Renal cortical epithelial cell (primary cell): ENCODE measurements at places on chromosomes 7 and 10.

- DNase-seq, result no peak
These were observed 40.8 kb downstream of the RBM33 start for GRCh38 chr7:155685070-155685790.

- DNase-seq, result no peak
These were observed 1.8 kb upstream of the KEL start for GRCh38 chr7:142963993-142964392.

DNA sequence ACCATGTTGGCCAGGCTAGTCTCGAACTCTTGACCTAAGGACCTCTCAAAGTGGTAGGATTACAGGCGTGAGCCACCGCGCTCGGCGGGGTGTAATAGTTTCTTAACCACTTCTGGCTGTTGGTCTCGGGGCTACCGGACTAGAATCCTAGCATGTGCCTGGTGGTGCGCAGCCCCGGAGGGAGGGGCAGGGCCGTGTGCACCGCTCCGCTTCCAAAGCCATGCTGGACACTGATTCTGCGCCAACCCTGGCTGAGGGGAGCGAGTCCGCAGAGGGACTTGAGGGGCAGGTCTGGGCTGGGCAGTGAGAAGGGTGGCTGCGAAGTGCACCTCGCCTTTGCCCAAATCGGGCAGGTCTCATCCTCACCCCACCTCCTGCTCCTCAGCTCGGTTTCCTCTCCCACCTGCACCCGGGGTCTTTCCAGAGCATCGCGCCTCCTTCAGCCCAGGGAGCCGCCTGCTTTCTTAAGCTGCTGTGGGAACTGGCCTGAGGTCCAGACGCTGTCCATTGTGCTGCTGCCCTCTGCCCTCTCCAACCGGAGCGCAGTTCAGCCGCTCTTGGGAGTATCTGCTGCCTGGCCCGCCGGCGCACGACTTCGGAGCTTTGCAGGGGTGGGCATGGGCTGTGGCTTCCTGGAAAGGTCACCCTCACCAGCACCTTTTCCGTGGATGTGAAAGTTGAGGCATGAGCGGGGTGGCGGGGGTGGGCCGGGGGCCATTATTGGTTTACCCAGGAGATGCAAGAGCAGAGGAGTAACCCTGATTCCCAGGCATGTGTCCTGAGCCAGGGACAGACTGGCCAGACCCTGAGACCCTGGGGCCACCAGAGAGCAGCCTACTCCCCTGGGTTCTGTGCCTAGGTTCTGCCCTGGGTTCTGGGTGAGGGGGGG, 422.6 kb upstream of the NUPR2 start:
- DNase-seq, result no peak

- DNase-seq, result peak; percentile 38
These were observed 133.3 kb upstream of the KIF5B start for GRCh38 chr10:32189400-32190084.

- no peak for DNase-seq
These were observed 113.4 kb downstream of the REEP3 start for GRCh38 chr10:63634488-63635065.

DNA sequence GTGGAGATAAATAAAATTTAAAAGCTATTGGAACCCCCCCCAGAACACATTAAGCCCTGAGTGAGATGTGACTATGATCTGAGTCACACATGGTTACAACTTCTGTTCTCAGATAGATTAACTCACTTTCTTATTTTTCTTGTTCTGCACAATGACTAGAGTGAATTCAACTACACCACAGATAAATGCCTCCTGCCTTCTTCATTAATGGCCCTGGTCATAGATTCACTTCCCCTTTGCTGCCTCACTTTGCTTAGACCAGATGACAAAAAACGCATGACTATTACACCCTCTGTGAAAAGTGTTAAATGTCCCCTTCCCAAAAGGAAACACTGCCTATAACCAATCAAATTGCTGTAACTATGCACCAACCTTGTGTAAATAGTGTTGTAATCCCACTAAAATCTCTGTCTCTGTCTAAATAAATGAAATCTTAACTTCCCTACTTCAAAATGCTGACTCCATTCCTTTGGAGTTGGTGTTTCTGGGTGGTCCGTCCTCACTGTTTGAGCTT, 49.4 kb downstream of the AKR1D1 start:
- DNase-seq, result peak; percentile 98

DNA sequence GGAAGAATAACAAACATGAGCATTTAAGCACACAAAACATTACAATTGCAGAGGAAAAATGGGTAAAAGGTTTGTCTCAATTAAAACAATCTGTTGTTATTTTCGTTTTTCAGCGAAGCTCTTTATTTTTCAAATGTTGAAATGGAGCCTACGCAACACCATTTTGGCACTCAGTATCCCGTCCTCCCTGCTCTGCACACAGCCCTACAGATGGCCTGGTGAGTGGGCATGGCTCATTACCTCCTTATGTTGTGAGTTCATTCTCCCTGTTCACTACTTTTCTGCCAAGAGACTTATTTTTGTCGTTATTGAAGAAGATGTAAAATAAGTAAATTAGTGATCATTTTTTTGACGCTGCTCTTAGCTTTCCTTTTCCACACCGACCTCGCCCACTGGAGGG, 167.8 kb upstream of the CXCL12 start:
- DNase-seq, result no peak

GRCh38 chr7:27096768-27097514, 1.1 kb upstream of the HOXA1 start:
- DNase-seq, result no peak

DNA sequence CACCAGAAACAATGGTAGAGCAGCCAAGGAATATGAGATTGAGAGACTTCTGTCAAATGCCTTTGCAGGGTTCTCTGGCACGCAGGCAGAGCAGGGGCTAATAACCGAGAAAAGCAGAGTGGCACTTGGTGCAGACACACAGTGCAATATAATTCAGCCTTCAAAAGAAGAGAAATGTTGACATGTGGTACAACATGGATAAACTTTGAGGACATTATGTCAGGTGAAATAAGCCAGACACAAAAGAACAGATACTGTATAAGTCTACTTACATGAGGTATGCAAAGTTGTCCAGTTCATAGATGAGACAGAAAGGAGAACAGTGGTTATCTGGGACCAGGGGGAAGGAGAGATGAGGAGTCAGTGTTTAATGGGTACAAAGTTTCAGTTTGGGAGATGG, 41.8 kb downstream of the ITIH5 start:
- DNase-seq, result no peak

GRCh38 chr7:139915864-139916716, 87.0 kb downstream of the TBXAS1 start:
- peak; percentile 99 for DNase-seq

DNA sequence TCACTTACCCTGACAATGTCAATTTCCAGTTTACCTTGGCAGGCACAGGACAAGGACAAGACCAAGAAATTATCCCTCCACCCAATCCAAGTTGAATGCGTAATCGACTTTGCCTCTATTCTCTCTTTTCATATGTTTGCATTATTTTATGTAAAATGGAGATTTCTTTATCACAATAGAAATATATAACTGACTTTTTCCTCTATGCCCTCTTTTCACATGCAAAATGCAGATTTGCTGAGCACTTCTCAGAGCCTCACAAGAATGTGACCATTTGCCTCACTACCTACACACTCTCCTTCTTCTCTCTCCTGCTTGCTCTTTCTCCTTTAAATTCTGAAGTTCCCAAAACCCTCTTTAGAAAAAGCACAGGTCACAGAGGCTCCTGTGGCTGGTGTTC, 15.1 kb downstream of the CYP3A43 start:
- DNase-seq, result no peak

DNA sequence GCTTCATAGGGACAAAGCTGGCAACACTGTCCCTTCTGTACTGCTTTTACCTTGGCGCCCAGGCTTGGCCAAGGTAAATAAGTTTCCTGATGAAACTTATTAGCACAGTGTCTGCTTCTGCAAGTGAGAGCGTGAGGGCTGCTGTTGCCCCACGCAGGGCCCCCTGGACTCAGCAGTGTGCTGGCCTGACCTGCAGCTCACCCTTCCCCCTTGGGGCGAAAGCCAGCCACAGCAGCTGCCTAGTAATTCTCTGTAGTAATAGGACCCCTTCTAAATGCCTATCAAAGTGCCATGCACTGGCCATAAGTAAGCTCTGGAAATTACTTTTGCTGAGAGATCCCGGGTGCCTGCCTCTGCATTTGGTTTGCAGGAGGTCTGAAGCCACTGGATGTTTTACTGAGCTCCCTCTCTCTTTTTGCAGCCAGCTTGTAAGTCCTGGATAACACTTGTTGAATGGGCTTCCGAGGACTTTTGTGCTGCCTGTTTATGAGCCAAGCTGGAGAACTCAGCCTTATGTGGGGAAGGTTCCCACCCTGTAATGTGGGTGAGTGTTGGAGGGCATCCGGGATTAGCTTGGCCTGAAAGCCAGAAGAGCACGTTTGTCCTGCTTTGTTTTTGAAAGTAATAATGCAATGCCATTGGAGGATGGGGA, 293.9 kb downstream of the C7orf25 start:
- DNase-seq, result no peak

GRCh38 chr7:127151379-127151778, 101.4 kb downstream of the GRM8 start:
- no peak for DNase-seq

DNA sequence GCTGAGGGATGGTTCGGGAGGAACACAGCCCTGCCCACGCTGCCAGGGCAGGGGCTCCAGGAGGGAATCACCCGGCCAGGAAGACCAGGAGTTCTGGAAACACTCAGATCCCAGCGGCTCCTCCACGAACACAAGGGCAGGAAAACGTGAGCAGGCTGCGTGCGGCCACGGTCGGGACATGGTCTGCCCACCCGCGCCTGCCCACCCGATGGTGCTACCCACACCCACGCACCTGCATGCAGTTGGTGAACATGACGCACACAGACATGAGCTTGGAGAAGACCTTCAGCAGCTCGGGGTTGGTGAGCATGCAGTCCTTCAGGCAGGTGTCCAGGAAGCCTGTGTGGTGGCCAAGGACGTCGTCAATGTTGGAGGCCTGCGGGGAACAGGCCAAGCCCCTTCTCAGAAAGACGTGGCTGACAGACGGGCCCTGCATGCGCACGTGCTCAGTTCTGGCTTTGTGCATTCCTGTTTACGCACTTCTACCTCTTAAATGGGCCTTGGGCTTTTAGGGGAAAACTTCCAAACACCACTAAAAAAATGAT, 6.2 kb upstream of the ADAM8 start:
- DNase-seq, result no peak

- DNase-seq, result no peak
These were observed 3.4 kb upstream of the TCF7L2 start for GRCh38 chr10:112946649-112947048.

GRCh38 chr7:5333121-5334045, 50.6 kb downstream of the SLC29A4 start:
- no peak for DNase-seq

- DNase-seq, result peak; percentile 87
These were observed 8.2 kb downstream of the CLDN12 start for GRCh38 chr7:90411510-90411909.

DNA sequence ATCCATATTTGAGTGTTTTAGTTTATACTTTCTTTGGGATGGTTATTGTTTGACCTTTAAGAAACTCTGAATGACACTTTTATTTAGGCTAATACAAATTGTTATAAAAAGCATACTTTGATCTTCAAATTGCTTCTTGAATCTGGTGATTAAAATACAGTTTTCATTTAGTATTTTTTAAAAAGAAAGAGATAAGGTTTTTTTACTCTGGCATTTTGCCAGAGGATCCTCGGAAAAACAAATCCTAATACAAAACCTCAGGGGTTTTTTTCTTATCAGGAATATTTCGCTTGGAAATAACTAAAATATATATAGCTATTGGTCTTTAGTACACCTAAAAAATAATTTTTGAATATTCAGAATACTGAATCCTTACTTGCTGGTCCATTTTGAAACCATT, 17.0 kb downstream of the MIOS start:
- DNase-seq, result no peak

GRCh38 chr7:82594665-82595064, 151.1 kb upstream of the CACNA2D1 start:
- DNase-seq, result no peak

- no peak for DNase-seq
These were observed 388.6 kb upstream of the C7orf33 start for GRCh38 chr7:148201992-148202391.

DNA sequence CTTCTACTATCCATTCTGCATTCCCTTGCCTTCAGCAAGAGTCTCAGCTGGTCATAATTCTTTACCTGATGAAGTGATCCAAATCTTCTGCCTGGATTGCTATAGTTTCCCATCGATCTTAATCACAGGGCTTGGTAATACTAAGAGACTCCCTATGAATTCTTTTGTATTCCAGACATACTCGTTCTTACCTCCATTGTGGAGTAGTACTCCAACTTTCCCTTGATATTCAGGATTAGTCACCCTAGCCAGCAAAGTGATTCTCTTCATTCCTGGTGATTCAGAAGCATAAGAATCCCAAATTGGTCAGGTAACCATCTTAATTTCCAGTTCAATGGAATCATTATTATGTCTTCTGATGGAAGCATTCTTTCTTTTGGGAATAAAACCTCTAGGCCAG, 96.7 kb downstream of the TWIST1 start:
- peak; percentile 59 for DNase-seq

- DNase-seq, result no peak
These were observed 251.5 kb downstream of the DOCK4 start for GRCh38 chr7:111954474-111955381.

- no peak for DNase-seq
These were observed 8.0 kb upstream of the ZCCHC24 start for GRCh38 chr10:79453392-79453791.

DNA sequence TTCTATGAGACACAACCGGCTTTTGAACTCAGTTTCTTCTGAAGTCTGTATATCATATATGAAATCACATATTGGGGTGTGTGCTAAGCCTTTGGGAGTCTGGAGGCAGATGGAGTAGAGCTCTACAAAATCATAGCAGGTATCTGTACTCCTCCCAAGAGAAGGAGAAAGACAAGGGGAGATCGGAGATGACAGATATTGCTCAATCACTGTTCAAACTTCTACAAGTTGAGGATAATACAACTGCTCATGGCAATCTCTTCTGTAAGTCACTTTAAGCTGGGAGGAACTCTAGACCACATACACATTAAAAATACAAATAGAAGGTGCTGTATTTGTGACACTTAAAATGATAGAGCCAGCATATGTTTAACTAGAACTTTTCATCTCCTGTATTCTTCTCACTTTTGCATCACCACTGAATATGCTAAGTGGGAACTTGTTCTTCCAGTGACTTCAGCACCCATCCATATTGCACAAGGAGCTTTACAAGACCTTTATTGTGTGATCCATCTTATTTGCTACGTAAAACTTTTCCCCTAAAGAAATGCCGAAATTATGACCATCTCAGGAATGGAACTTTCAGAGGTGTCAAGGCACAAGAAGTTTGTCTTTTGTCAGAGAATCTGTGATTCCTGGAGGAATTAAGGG, 381.4 kb downstream of the PHTF2 start:
- DNase-seq, result no peak

DNA sequence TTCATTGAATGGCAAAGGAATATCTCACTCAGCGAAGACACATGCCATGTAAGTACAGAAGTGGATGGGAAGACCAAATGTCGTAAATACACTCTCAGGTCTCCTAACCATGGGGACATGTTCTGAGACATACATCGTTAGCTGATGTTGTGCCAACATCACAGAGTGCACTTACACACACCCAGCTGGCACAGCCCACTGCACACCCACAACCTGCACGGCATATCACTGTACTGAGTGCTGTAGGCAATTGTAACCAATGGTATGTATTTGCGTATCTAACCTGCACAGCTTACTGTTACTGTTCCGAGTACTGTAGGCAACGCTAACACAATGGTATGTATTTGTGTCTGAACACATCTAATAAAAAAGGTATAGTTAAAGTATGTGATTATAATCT, 550.4 kb downstream of the PTPRN2 start:
- no peak for DNase-seq

GRCh38 chr7:131235489-131236317, 92.0 kb upstream of the MKLN1 start:
- peak; percentile 99 for DNase-seq

- DNase-seq, result no peak
These were observed 123.4 kb upstream of the NEBL start for GRCh38 chr10:21020545-21020944.
